ENCODE measurements at places on chromosomes 13 and 19. TPM values are rescaled to one million over a fixed set of nuclear protein-coding genes. Genes with fewer than 3 reads are reported as not detected.

FLT1 gene
- total RNA-seq, result 25.4 TPM

CD177 gene
- total RNA-seq, result 0.84 TPM

DNA sequence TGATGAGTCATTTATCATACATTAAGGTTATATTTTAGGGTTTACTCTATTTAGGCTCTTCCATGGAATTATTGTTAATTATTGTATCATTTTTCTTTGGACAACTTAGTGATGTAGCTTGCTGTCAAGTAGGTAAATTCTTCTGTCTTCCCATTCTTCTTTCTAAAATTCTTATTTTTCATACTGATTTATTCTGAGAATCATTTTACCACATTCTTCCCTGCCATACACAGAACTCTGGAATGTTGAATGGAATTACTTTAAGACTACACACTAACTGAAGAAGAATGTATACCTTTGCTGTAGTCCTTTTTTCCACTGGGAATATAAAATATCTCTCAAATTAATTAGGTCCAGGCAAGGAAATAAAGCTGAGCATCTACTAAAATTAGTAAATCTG lies 24.5 kb upstream of the SLC7A1 start:
- no peak overlapping the region for H3K27ac ChIP-seq
- no peak overlapping the region for H3K4me3 ChIP-seq
- no peaks in the 10 kb centered on the region for H3K4me1 ChIP-seq

DNA sequence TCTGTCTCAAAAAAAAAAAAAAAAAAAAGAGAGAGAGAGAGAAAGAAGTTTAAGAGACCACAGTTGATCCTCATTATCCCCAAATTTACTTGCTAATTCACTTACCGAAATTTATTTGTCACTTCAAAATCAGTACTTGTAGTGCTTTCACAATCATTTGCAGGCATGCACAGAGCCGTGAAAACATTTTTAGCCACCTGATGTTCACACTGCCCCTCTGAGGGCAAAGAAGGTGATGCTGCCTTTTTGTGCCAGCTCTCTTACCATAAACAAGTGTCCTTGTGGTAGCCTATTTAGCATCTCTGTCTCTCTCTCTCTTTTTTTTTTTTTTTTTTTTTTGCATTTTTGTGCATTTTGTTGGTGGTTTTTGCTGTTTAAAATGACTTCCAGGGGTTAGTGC lies 24.1 kb upstream of the CASP14 start:
- no peaks in the 10 kb centered on the region for H3K36me3 ChIP-seq
- no peak for DNase-seq
- no peak overlapping the region for H3K4me3 ChIP-seq
- no peaks in the 10 kb centered on the region for H3K27me3 ChIP-seq
- no peak overlapping the region for H3K27ac ChIP-seq

Measured in right lobe of liver (tissue), 6 donors.